ENCODE measurements at places on chromosomes 7 and 10.
A peak's percentile ranks its signal among the peaks of the same experiment; 100 is the strongest.

GRCh38 chr7:43058271-43059066, 54.0 kb upstream of the HECW1 start:
- DNase-seq, result no peak

- DNase-seq, result no peak
Observed at GRCh38 chr10:116796469-116796868, 52.8 kb upstream of the ENO4 start.

- DNase-seq, result no peak
Observed at GRCh38 chr10:93186653-93187052, 113.0 kb downstream of the CYP26A1 start.

DNA sequence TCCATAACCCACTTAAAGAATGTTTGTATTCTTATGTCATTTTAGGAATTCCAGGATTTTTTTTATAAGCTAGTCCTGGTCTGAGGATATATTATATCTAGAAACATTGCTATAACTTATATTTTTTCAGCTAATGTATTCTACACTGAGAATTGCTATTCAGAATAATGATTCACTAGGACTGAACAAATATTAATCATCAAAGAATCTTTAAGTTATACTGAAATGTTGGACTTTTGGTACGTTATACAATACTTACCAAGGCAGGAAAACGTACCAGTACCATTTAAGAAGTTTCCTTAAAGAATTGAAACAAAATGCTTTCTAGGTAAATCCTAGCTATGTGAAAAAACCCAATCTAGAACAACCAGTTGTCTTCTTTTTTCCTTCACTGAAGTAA, 18.4 kb downstream of the PTTG1IP2 start:
- DNase-seq, result no peak

- no peak for DNase-seq
Observed at GRCh38 chr10:57983281-57983791, 284.4 kb downstream of the IPMK start.

GRCh38 chr10:28199941-28200340, 102.9 kb downstream of the MPP7 start:
- DNase-seq, result no peak

- DNase-seq, result no peak
Observed at GRCh38 chr10:73828161-73828560, 16.8 kb upstream of the NDST2 start.

DNA sequence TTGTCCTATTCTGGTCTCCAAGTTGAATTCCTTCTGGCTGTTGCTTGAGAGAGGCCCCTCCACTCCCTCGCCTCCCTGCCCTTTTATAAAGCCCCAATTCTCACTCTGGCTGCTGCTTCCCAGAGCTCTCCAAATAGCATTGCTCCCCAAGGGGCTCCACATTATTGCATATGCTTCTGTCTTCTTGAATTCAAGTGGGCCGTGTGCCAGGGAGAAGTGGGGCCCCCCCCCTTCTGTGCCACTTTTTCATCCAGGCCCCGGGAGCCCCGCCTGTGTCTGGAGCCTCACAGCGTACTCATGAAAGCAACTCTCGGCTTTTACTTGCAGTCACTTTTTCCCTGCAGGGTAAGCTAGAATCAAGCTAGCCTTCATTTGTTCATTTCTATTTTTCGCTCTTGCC, 265.1 kb downstream of the CCSER2 start:
- no peak for DNase-seq

- no peak for DNase-seq
Observed at GRCh38 chr10:117342641-117343040, 32.6 kb downstream of the PDZD8 start.

- peak; percentile 61 for DNase-seq
Observed at GRCh38 chr7:100435401-100436304, 644 bp downstream of the PPP1R35 start.

DNA sequence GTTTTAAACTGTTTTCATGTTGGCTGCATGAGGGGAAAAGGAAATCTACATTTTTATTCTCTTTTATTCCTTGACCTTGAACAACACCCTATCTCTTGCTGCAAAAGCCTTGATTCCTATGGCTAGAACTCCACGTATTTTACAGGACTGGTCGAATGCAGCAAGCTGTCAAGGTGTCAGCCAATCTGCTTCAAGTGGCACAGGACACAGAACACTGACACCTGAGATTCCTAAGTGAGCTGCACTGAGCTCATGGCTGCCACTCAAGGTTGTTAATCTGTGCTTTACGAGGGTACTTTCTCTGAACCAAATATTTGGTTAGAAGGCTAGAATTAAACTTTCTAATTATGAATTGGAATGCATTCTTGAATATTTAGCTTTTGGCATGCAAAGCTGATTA, 349.7 kb upstream of the COBL start:
- no peak for DNase-seq

GRCh38 chr7:95199779-95200558, 124.4 kb downstream of the PON1 start:
- peak; percentile 57 for DNase-seq

DNA sequence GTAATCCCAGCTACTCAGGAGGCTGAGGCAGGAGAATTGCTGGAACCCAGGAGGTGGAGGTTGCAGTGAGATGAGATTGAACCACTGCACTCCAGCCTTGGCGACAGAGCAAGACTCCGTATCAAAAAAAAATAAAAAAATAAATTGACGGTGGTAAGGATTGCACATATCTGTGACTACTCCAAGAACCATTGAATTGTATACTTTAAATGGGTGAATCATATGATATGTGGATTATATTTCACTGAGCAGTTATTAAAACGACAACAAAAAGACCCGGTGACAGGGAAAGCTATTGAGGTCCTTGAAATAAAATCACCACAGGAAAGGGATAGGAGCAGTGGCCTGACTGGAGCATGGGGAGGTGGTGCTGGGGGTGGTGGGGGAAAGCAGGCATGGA, 31.2 kb upstream of the COMTD1 start:
- no peak for DNase-seq

GRCh38 chr7:13633857-13634256, 355.6 kb downstream of the ETV1 start:
- DNase-seq, result no peak

DNA sequence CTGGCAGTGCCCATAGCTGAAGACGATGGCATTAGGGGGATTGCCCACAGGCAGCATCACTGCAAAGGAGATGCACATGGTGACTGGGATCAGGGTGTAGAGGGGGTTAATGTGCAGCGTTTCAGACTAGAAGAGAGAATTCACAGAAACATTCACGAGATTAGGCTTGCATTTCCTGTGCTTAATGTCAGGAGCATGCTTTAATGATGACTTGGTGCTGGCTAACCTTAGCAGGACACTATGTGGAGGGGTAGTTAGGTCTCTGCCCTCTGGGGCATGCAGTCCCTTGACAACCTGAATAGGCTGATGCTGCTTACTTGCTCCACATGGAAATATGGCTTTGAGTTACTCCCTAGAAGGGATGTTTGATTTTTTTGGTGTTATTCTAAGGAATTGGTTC, 21.8 kb downstream of the STMP1 start:
- no peak for DNase-seq

- no peak for DNase-seq
Observed at GRCh38 chr10:29880856-29881255, 178.5 kb downstream of the JCAD start.

- no peak for DNase-seq
Observed at GRCh38 chr10:84484541-84484940, 156.2 kb downstream of the CCSER2 start.

DNA sequence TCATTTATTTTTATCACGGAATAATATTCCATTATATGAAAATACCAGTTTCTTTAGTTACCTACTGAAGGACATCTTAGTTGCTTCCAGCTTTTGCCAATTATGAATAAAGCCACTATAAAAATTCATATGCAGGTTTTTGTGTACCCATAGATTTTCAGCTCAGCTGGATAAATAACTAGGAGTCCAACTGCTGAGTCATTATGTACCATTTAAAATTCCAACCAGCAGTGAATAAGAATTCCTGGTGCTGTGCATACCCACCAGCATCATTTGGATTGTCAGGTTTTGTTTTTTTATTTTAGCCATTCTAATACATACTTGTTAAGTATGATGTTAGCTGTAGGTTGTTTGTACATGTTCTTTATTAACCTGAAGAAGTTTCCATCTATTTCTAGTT, 14.5 kb downstream of the FAM24B start:
- DNase-seq, result no peak

DNA sequence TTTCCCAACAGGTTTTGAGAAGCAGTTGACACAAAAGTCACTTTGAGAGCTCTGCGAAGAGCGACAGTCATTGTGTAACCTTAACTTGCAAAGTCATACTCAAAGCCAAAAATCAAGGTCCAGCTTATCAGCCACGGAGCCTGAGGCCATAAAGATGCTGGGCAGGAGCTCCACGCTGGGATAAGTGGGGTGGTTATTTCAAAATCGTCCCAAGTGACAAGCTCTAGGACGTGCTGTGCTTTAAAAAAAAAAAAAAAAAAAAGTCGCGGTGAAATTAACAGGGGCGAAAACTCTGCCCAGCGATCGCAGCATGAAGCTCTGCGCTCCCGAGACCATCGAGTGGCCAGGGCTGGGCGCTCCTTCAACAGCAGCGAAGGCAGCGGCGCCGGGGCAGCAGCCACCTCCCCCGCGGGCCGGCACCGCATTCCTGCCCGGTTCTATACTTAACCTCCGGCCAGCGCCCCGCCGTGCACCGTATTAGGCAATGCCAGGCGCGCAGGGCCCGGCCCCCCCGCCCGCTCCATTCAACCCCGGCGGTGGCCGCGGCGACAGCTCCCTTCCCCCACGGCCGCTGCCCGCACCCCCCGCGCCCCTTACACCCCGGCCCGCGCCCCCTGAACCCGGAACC, 657 bp downstream of the HACD1 start:
- DNase-seq, result peak; percentile 81

- DNase-seq, result peak; percentile 62
Observed at GRCh38 chr10:86203162-86203905, 163.3 kb downstream of the GRID1 start.

GRCh38 chr7:123624527-123625183, 23.0 kb downstream of the ASB15 start:
- peak; percentile 67 for DNase-seq
